T-helper 1 cell treated with Interleukin-12 subunit alpha and Interleukin-12 subunit beta and Interleukin-4 antibody, amounts not matched to agents 30 ng/mL and 1 ng/mL, for 36 hours (primary cell): ENCODE measurements at places on chromosomes 5 and 9. TPM values are rescaled to one million over a fixed set of nuclear protein-coding genes. Genes with fewer than 3 reads are reported as not detected.

C5orf52 gene
- total RNA-seq, result 0.32 TPM in 1 of 2 replicates, not detected in the other

GPR151 gene
- not detected in 2 replicates for total RNA-seq

TMOD1 gene
- 1.6 and 2.1 TPM in 2 replicates for total RNA-seq

UBAP2 gene
- 43.0 and 48.5 TPM in 2 replicates for total RNA-seq

ESM1 gene
- total RNA-seq, result 0.27 and 0.44 TPM in 2 replicates

CCNO gene
- not detected in 2 replicates for total RNA-seq

NUTM2G gene
- not detected in 2 replicates for total RNA-seq

UBTD2 gene
- 5.7 and 6.4 TPM in 2 replicates for total RNA-seq

PTPRD gene
- total RNA-seq, result not detected in 2 replicates

IGFBPL1 gene
- total RNA-seq, result not detected in 2 replicates

PITX1 gene
- total RNA-seq, result 0.51 and 0.54 TPM in 2 replicates

BSPRY gene
- total RNA-seq, result 10.9 and 11.4 TPM in 2 replicates

GPX3 gene
- not detected in 2 replicates for total RNA-seq

STPG3 gene
- total RNA-seq, result 0.27 TPM in 1 of 2 replicates, not detected in the other

HEMGN gene
- total RNA-seq, result 0.42 and 0.44 TPM in 2 replicates

CDO1 gene
- 0.46 and 0.61 TPM in 2 replicates for total RNA-seq

LCN9 gene
- not detected in 2 replicates for total RNA-seq

PCSK1 gene
- not detected in 2 replicates for total RNA-seq

AIF1L gene
- total RNA-seq, result 0.10 TPM in 2 replicates

LRRC19 gene
- total RNA-seq, result not detected in 2 replicates

AHRR gene
- 18.7 and 20.0 TPM in 2 replicates for total RNA-seq

SLC31A2 gene
- 5.0 and 5.2 TPM in 2 replicates for total RNA-seq

PAEP gene
- not detected in 2 replicates for total RNA-seq

C5 gene
- 0.83 and 1.3 TPM in 2 replicates for total RNA-seq

NOXA1 gene
- total RNA-seq, result 0.44 and 0.80 TPM in 2 replicates

RASGEF1C gene
- not detected in 2 replicates for total RNA-seq

KDM3B gene
- total RNA-seq, result 63.9 and 68.5 TPM in 2 replicates

LMX1B gene
- not detected in 2 replicates for total RNA-seq

PCDHB8 gene
- not detected in 2 replicates for total RNA-seq

PCDHGB7 gene
- 0.07 and 0.29 TPM in 2 replicates for total RNA-seq

PCDHA1 gene
- not detected in 2 replicates for total RNA-seq

OLFM1 gene
- total RNA-seq, result 5.3 and 6.4 TPM in 2 replicates

MEGF10 gene
- 0.02 TPM in 1 of 2 replicates, not detected in the other for total RNA-seq

DAB2IP gene
- total RNA-seq, result 0.15 and 0.32 TPM in 2 replicates

KIF4B gene
- total RNA-seq, result 0.05 and 0.07 TPM in 2 replicates

LIX1 gene
- total RNA-seq, result not detected in 2 replicates

SPINK4 gene
- total RNA-seq, result not detected in 2 replicates

SLC26A2 gene
- total RNA-seq, result 11.1 and 12.0 TPM in 2 replicates

PCDHB12 gene
- not detected in 2 replicates for total RNA-seq

ARL14EPL gene
- not detected in 2 replicates for total RNA-seq

FOXD4L3 gene
- 0.29 TPM in 1 of 2 replicates, not detected in the other for total RNA-seq

NUP155 gene
- 48.9 and 51.7 TPM in 2 replicates for total RNA-seq

SPINK1 gene
- total RNA-seq, result not detected in 2 replicates

PKD2L2 gene
- not detected in 2 replicates for total RNA-seq

LRRC26 gene
- total RNA-seq, result not detected in 2 replicates
